ENCODE measurements at places on chromosomes 6 and 20.

DNA sequence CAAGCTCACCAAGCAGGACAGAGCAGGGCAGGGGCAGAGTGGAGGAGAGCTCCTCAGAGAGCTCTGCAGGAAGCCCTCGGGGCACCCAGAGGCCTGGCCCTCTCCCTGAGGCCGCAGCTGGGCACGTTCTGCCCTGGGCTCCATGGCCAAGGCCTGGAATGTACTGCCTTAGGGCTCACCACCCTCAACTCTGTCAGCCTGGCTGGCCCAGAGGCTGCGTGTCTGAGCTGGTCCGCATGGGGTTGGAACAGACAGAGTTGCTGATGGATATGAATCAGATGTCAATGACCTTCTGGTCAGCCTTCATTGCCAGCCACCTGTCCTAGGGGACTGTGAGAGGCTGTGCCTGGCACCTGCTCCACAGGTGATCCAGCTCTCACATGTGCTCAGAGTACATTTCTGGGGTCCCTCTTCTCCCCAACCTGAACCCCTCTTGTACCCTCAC lies 33.2 kb upstream of the PCMTD2 start:
- no peak for DNase-seq

DNA sequence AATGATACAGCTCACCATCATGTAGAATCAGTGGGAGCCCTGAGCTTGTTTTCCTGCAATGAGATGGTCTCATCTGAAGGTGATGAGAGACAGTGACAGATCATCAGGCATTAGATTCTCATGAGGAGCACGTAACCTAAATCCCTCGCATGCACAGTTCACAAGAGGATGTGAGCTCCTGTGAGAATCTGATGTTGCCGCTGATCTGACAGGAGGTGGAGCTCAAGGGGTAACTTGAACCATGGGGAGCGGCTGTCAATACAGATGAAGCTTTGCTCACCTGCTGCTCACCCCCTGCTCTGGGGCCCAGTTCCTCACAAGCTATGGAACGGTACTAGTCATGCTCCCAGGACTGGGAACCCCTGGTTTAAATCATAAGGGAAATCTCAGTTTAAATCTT lies 89.2 kb downstream of the THBS2 start:
- DNase-seq: no peak

DNA sequence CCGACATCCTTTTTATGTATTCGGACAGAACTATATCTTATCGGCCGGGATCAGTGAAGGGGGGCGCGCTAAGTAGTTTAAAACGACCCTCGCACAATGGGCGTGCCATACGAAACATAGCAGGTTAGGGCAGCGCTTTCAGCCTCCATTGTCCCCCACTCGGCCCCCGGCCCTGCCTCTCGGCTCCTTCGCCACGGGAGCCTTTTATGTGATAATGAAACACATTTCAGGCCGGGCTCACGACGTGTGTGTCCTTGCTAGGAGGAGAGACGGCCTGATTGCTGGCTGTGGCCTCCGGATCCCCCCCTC lies 5.3 kb downstream of the FOXA2 start:
- no peak for DNase-seq

DNA sequence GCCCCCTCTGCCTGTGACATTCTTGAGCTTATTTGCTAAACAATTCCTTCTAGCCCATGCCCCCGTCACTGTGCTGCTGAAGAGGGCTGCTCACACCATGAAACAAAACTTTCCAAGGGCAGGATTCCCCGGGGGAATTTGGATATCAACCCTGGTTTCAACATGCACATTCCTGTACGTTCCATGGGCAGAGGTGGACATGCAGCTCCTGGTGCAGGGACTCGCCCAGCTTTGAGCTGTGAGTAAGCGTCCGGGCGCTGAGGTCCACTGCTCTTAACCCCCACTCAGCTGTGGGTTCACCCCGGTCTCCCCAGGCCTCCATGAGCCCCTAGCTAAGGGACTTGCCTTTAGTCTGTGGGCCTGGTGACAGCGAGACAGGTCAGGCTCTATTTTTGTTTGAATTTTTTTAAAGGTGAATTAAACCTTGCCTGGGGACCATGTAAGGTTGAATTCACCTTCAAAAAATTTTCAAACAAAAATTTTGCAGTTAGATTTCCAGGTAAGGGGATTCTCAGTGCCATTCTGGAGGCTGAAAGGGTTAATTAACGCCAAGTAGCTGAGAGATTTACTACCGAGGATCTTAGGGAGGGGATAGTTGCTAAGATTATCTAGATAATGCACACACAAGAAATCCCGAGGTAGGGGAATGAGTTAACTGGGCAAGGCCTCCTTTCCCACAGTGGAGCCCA lies 70.3 kb upstream of the SLC22A23 start:
- no peak for DNase-seq

DNA sequence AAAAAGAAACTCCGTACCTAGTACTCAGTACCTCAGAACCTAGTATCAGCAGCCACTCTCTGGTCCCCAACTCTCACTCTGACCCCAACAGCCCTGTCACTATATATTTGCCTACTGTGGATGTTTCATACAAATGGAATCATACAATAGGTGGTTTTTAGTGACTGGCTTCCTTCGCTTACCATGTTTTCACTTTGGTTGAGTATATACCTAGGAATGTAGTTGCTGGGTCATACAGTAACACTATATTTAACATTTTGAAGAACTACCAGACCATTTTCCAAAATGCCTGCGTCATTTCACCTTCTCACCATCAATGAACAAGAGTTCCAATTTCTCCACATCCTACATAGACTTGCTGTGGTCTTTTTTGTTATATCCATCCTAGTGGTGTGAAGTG lies 283.2 kb downstream of the GMDS start:
- no peak for DNase-seq

GRCh38 chr20:9626357-9626756 lies 112.0 kb downstream of the LAMP5 start:
- DNase-seq: no peak

GRCh38 chr6:25960734-25961133 lies 1.9 kb upstream of the TRIM38 start:
- no peak for DNase-seq

- no peak for DNase-seq
These were observed 25.7 kb downstream of the DACT2 start for GRCh38 chr6:168293636-168294530.

GRCh38 chr20:3901028-3901705 lies 12.0 kb downstream of the PANK2 start:
- DNase-seq: no peak

DNA sequence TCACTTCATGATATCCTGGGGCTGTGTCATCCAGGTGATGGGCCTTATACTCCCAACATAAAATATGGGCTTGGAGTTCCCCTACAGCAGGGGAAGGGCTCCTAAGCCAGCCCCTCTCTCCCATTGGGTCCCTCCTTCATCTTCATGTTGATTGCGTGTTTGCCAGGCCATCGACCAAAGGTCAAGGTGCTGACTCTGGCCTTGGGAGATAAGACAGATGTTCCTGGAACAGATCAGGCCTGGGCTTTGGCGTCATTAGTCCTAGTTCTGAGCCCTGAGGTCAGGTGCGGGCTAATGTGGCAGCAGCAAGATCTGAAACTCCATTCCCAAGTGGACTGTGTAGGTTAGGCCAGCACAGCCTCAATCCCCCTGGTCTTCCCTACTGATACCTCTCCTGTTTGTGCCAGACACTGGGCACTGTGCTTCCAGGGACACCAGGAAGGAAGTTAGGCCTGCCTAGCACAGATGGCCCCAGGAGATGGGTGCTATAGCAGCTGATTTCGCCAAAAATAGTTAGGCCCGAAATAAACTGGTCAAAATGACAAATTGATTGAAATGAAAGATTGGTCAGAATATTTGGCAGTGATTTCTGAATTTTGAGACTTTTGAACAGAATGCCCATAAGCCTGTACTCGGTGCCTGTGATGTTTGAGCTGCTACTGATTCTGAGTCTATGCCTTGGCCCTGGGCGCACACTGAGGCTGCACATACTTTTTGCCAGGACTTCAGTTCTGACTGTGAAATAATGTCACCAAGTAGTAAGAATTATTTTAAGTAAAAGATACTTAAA lies 28.8 kb downstream of the EPB41L1 start:
- DNase-seq: no peak

DNA sequence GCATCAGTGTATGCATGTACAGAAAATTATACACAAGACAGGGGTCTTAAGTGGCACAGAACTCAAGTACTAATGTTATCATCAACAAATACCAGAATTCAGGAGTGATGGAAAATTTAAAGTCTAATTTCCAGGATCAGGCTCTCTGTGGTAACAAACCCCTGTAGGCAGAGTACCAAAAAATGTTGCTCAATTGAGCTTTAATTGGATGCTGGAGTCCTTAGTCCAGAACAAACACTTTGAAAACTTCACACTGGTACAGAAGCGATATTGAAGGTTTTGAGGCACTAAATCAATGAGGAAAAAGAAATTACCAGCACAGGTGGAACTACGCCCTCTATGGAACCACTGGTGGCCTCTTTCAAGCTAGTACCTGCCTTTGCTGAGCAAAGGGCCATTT lies 113.1 kb downstream of the FOXC1 start:
- no peak for DNase-seq

GRCh38 chr20:41047975-41048305 lies 19.3 kb downstream of the TOP1 start:
- no peak for DNase-seq

- DNase-seq: no peak
These were observed 47.1 kb upstream of the FOXP4 start for GRCh38 chr6:41498968-41499599.
